ENCODE measurements at places on chromosomes 2 and 18.
A peak's percentile ranks its signal among the peaks of the same experiment; 100 is the strongest.

DNA sequence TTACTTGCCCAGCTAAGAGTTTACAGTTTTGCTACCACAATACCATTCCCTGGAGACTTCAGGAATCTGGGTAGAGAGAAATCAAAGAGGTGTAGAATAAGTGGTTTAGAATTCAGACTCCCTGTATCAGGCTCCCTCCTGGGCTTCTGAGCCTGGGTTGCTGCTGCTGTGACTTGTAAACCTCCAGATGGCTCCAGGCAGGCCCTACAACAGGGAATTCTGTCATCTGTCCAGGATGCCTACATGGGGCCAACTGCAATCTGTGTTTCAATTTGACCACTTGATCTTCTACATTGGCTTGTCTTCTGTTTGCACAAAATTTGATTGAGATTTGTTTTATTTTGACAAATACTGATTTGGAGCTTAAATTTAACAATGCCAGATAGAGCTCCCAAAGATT lies 183.9 kb downstream of the RAD51AP2 start:
- no peak overlapping the region for H3K27ac ChIP-seq
- H3K27me3 ChIP-seq: no peaks in the 10 kb centered on the region
- no peaks in the 10 kb centered on the region for H3K4me1 ChIP-seq
- no peak overlapping the region for H3K4me3 ChIP-seq

DNA sequence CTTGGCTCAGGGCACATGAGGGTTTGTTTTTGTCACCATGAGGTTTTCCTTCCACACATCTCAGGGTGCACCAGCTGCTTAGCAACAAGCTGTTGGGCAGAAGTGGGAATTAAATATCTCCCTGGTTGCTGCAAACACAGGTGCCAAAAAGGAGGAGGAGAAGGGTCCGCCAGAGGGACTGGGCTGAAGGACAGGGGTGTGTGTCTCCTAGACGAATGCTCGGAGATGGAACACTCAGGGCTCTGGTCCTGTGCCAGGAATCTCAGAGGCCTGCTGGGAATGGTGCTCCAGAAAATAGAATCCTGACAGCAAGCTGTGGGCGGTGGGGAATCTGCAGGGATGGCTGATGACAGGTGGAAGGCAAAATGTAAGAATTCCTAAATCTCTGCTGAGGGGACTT lies 94.5 kb downstream of the VSNL1 start:
- no peak overlapping the region for H3K4me3 ChIP-seq
- H3K27me3 ChIP-seq: no peaks in the 10 kb centered on the region
- no peaks in the 10 kb centered on the region for H3K36me3 ChIP-seq
- no peak for DNase-seq
- peaks cover 5% of the 10 kb centered on the region for H3K4me1 ChIP-seq

DNA sequence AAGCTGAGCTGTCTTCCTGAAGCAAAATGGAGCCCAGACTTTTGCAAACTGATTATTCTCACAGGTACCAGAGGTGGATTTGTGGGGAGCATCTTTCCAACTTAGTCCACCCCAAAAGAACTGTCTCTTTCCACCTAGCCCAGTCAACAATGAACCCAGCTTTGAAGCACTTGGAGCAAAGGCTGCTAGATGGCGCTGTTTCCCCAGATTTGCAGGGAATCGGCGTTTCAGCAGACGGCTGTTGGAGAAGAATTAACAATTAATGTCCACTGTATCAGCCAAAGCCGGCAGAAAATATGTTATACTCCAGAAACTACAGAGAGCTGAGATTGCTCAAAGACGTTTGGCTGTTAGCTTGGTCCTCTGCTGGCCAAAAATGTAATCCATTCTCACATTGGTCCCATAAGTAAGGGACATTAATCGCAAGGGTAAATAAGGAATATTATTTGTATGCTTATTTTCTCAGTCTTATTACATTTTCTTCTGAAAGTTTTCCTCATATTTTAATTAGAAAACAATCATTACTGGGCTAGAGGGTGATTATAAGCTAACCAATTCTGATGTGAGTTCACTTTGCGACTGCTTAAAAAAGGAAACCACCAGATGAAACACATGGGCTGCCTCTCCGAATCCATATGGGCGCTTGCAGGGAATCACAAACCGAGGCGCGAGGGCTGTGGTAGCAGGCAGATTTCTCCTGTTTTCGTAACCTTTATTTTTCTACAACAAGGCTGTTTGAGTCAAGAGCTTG lies 423.8 kb upstream of the MEX3C start:
- no peaks in the 10 kb centered on the region for H3K4me1 ChIP-seq
- H3K4me3 ChIP-seq: no peak overlapping the region
- no peak for DNase-seq

- H3K4me1 ChIP-seq: peaks cover 26% of the 10 kb centered on the region
- H3K36me3 ChIP-seq: no peaks in the 10 kb centered on the region
- peak overlapping the region; percentile 24 for H3K4me3 ChIP-seq
- H3K27ac ChIP-seq: peak overlapping the region; percentile 83
- no peaks in the 10 kb centered on the region for H3K27me3 ChIP-seq
Observed at GRCh38 chr18:3623769-3624545, 174.0 kb downstream of the TGIF1 start.

DNA sequence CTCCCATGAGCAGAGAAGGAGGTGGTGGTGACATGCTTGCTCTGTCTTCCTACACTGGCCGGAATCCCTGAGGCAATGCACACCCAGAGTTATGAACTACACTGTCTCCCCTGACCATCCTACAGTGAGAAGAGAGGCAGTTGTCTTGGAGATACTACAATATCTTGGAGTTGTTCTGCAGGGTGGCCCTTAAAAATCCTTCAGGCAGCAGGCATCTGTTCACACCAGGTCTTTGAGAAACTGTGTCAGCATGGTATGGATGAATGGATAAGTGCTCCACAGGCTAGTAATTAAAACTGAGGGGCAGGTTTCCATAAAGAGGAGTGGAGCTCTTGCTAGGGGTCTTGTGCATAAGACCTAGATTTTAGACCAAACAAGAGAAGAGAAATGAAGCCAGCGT lies 223.7 kb upstream of the COPS8 start:
- H3K4me1 ChIP-seq: no peaks in the 10 kb centered on the region
- H3K27ac ChIP-seq: no peak overlapping the region
- DNase-seq: peak; percentile 31
- no peaks in the 10 kb centered on the region for H3K27me3 ChIP-seq

DNA sequence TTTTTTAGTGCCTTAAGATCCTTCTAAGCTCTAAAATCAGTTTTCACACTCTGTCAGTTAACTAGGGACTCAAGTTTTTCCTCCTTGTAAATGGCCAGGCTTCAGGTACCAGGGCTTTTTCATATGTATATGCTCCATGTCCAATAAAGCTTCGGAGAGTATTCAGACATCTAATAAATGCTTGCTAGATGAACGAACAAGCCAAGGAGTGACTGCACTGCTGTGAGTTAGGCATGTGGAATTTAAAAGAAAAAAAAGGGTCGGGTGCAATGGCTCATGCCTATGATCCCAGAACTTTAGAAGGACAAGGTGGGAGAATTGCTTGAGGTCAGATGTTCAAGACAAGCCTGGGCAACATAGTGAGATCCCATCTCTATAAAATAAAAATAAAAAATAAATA lies 81.9 kb downstream of the CDH2 start:
- no peaks in the 10 kb centered on the region for H3K36me3 ChIP-seq
- H3K4me1 ChIP-seq: no peaks in the 10 kb centered on the region
- H3K27me3 ChIP-seq: no peaks in the 10 kb centered on the region
- H3K27ac ChIP-seq: no peak overlapping the region
- H3K4me3 ChIP-seq: no peak overlapping the region

DNA sequence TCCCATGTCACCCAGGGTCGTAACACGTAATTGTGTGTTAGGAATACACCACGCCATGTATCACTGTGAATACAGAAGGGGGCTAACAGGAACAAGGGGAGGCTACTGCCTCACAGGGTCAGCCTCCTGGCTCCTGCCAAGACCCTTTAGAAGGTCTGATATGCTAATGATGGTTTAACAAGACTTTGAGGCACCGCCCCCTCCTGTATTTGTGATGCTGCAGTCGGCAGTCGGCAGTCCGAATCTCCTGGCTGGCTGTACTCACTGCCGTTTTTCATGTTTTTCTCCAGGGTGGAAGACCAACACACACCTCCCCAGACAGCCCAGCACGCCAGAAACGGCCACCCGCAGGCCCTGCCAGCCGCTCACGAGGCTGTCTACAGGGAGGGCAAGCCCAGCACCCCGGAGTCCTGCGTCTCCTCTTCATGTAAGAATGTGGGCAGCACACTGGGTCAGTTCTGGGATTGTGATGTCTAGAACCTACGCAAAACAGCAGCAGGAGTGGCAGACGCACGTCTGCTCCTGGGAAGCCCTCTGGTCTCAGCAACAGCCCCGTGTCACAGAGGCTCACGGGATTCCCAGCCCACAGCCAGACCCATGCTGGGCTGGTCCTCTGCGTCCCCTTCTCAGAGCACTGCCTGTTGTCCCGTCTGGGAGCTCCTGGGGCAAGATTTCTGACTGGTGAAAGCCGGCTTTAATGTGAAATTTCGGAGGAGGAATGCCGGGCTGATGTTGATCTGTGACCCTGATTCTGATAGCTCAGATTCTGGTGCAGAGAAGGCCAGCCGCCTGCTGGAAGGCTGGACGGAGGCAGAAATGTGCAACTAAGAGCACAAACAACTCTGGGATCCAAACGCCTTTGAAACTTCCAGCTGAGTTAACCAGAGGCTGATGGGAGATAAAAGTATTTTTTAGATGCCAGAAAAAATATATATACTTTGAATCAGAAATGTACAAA lies 39.7 kb upstream of the B3GNT7 start:
- H3K4me3 ChIP-seq: no peak overlapping the region
- H3K27me3 ChIP-seq: no peaks in the 10 kb centered on the region
- no peaks in the 10 kb centered on the region for H3K36me3 ChIP-seq

DNA sequence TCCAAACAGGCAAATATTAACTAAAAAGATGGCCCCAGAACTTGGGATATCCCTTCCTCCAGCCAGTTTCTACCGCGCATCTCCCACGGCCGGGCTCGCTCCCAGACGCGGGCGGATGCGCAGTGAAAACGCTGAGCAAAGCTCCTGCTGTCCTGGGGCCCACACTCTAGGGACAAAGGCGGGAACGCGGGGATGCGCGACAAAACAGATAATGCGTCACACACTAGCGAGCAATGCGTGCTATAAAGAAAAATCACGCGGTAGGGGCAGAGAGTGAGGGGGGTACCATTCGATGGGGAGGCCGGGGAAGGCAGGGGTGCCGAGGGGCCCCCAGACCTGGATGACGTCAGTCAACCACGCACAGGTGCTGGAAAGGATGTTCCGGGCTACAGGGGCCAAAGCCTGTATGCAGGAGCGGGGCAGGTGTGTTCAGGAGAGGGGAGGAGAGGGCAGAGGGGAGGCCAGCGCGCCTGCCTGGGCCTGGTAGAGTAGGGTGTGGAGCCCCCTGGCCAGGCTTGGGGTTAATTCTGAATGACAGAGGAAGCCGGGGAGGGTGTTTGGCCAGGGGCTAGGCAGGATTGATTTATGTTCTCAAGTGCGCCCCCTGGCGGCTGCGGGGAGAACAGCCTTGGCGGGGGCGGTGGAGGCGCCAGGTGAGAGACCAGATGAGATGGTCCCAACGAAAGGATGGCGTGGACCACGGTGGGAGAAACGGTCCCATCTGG lies 14.9 kb upstream of the ITM2C start:
- peaks cover 28% of the 10 kb centered on the region for H3K27me3 ChIP-seq
- H3K4me3 ChIP-seq: no peak overlapping the region
- H3K36me3 ChIP-seq: no peaks in the 10 kb centered on the region
- no peak for DNase-seq
- H3K27ac ChIP-seq: no peak overlapping the region

- H3K27me3 ChIP-seq: no peaks in the 10 kb centered on the region
Observed at GRCh38 chr2:10042301-10043161, 819 bp upstream of the KLF11 start.

- no peak overlapping the region for H3K4me3 ChIP-seq
- no peaks in the 10 kb centered on the region for H3K27me3 ChIP-seq
- no peaks in the 10 kb centered on the region for H3K36me3 ChIP-seq
Observed at GRCh38 chr2:126770466-126770865, 114.5 kb downstream of the GYPC start.

- no peaks in the 10 kb centered on the region for H3K4me1 ChIP-seq
- no peak overlapping the region for H3K4me3 ChIP-seq
- H3K27ac ChIP-seq: no peak overlapping the region
Observed at GRCh38 chr2:212264187-212264586, 274.4 kb downstream of the ERBB4 start.

DNA sequence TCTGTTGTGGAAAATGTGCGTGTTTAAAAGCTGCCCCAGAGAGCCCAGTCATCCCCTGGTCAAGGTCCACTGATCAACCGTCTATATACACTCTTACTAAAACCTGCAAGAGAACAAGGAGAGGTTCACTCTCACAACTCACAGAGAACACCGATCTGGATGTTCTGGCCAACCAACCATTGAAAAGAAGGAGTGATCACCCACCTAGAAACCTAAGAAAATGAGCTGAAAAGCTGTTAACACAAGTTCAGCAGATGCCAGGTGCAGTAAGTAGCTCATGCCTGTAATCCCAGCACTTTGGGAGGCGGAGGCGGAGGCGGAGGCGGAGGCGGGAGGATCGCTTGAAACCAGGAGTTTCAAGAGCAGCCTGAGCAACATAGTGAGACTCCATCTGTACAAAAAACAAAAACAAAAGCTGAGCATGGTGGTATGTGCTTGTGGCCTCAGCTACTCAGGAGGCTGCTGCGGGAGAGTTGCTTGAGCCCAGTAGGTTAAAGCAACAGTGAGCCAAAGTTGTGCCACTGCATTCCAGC lies 14.5 kb downstream of the ATG16L1 start:
- no peaks in the 10 kb centered on the region for H3K4me1 ChIP-seq
- H3K36me3 ChIP-seq: peaks cover 97% of the 10 kb centered on the region
- no peaks in the 10 kb centered on the region for H3K27me3 ChIP-seq

GRCh38 chr18:63175264-63175663 lies 144.3 kb downstream of the BCL2 start:
- H3K27me3 ChIP-seq: no peaks in the 10 kb centered on the region
- no peaks in the 10 kb centered on the region for H3K36me3 ChIP-seq
- H3K4me1 ChIP-seq: peaks cover 28% of the 10 kb centered on the region
- no peak overlapping the region for H3K27ac ChIP-seq
- no peak overlapping the region for H3K4me3 ChIP-seq

- H3K27me3 ChIP-seq: no peaks in the 10 kb centered on the region
- H3K36me3 ChIP-seq: no peaks in the 10 kb centered on the region
- peaks cover 40% of the 10 kb centered on the region for H3K4me1 ChIP-seq
- peak overlapping the region; percentile 68 for H3K4me3 ChIP-seq
Observed at GRCh38 chr2:64652231-64653108, 1.2 kb downstream of the SERTAD2 start.

DNA sequence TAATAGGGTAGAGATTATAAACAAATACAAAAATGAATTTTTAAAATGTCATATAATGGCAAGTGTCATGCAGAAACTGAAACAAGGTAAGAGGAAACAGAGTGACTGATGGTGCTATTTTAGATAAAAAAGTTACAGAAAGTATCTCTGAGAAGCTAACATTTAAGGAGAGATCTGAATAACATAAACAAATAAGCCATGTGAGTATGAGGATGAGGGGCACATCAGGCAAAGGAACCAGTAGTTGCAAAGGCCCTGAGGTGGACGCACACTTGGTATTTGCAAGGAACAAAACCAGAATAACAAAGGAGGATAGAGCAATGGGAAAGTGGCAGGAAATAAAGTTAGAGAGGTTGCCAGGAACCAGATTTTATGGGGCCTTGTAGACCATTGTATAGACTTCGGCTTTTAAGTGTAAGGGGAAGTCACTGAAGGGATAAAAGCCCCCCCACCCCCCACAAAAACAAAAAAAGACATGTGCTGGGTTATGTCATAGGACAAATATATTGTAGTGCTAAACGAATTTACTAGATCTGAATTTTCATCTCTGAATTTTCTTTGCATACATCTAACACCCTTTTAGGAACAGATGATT lies 159.2 kb downstream of the DTNB start:
- no peaks in the 10 kb centered on the region for H3K36me3 ChIP-seq
- peaks cover 8% of the 10 kb centered on the region for H3K4me1 ChIP-seq
- H3K27ac ChIP-seq: no peak overlapping the region
- no peak overlapping the region for H3K4me3 ChIP-seq
- DNase-seq: no peak
